Left ventricle myocardium inferior (tissue), 1 donor: ENCODE measurements at places on chromosomes 1 and 21. TPM values are rescaled to one million over a fixed set of nuclear protein-coding genes. Genes with fewer than 3 reads are reported as not detected.

DNA sequence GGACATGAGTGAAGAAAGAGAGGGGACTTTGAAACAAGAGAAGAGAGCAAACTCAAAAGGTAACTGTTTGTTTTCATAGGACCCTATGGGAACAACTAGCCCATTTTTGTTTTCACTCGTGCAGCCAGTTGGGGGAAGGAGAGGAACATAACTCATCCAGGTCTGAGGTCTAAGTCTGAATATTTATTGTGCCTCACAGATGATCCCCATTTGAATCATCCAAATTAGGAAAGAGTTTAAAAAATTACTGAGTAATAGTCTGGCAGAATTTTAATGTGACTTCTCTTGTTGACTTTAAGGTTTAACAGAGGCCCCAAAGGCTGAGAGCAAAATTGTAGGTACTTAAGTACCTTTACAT is 10.4 kb upstream of the TSPAN2 start:
- peak overlapping the region; percentile 47 for H3K4me3 ChIP-seq
- peak overlapping the region; percentile 33 for H3K27ac ChIP-seq
- DNase-seq, result no peak
- no peaks in the 10 kb centered on the region for H3K36me3 ChIP-seq

DNA sequence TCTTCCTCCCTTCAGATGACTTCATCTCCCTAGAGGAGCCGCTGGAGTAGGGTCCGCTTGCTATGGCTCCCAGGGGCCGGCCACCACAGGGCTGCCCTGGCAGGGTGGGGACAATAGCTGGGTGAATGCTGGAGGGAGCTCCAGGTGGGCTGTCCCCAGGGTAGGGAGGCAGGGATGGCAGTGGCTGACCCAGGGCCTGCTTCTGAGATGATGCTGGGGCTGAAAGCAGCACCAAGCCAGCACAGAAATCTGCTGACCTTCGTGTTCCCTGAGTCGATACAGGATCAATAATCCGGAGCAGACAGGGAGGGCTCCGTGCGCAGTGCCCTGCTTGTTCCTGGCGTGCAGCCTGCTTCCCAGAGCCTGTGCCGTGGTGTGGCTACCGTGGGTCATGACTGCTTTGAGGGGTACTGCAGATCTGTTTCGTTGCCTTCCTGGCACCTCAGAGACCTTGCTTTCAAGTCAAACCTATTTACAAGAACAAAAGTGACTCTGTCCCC is 34.0 kb downstream of the TFF3 start:
- no peak overlapping the region for H3K27ac ChIP-seq
- H3K36me3 ChIP-seq, result peaks cover 53% of the 10 kb centered on the region
- no peak overlapping the region for H3K4me3 ChIP-seq

DNA sequence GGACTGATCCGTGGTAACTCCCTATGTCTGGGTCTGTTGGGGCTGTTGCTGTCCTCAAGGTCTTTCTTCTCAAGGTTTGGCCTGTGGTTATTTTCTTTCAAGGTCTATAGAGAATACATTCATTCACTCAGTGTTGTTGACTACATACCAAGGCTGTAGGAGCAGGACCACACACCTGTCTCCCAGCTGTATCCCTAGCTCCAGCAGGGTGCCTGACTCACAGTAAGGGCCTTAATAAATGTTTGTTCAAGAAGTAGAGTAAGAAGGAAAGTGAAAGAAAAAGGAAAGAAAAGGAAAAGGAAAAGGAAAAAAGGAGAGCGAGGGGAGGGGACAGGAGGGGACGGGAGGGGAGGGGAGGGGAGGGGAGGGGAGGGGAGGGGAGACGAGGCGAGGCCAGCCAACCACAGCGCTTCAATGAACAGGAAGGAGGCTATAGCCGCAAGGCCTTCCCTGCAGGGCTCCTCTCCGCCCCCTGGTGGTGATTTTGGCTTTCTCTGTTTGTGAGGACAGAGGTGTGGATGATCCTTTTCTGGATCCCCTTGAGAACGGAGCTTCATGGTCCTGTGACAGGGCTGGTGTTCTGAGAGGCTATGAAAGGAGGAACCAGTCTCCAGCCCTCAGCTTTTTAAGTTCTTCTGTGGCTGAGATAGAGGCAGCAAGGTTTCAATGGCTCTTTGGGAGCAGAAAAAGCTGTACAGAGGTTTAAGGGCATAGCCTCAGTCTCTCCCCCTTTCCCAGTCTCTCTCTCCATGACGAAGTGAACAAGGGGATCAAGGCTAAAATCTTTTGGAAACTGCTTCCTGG is 30.6 kb upstream of the LCE5A start:
- no peaks in the 10 kb centered on the region for H3K4me1 ChIP-seq
- no peak overlapping the region for H3K4me3 ChIP-seq
- H3K27me3 ChIP-seq, result peaks cover 1% of the 10 kb centered on the region
- peak; percentile 30 for DNase-seq

The TINAGL1 gene
- total RNA-seq, result 223 TPM

The F13B gene
- not detected for total RNA-seq

GRCh38 chr1:235017719-235018118 is 110.9 kb downstream of the TOMM20 start:
- no peak overlapping the region for H3K4me3 ChIP-seq
- no peaks in the 10 kb centered on the region for H3K27me3 ChIP-seq
- peaks cover 5% of the 10 kb centered on the region for H3K4me1 ChIP-seq
- no peaks in the 10 kb centered on the region for H3K36me3 ChIP-seq
- no peak overlapping the region for H3K27ac ChIP-seq

- no peaks in the 10 kb centered on the region for H3K36me3 ChIP-seq
- H3K4me3 ChIP-seq, result no peak overlapping the region
- H3K4me1 ChIP-seq, result no peaks in the 10 kb centered on the region
- no peaks in the 10 kb centered on the region for H3K27me3 ChIP-seq
These were observed 79.4 kb downstream of the TGFB2 start for GRCh38 chr1:218424502-218424901.

GRCh38 chr1:29628190-29628589 is 391.9 kb downstream of the PTPRU start:
- no peak overlapping the region for H3K4me3 ChIP-seq
- no peaks in the 10 kb centered on the region for H3K4me1 ChIP-seq
- peaks cover 62% of the 10 kb centered on the region for H3K27me3 ChIP-seq
- H3K36me3 ChIP-seq, result no peaks in the 10 kb centered on the region

DNA sequence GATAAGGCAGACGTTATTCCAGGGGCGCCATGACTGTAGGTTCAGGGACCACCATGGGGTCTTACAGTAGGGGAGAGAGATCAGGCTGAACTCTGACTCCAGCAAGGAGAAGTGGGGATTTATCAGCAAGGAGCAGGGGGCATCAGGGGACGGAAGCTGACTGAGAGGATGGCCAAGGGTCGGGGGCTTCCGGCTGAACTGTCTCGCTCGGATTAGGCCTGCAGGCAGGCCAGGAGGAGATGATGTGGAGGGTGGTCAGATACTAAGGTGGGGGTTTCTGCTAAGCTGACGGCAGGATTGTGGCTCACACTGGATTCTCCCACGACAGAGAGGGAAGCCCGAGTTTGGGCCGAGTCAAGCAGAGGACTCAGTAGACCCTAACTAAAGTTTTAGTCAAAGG is 186.9 kb upstream of the VAMP3 start:
- peaks cover 27% of the 10 kb centered on the region for H3K4me1 ChIP-seq
- no peak overlapping the region for H3K27ac ChIP-seq
- no peak for DNase-seq
- H3K36me3 ChIP-seq, result no peaks in the 10 kb centered on the region

DNA sequence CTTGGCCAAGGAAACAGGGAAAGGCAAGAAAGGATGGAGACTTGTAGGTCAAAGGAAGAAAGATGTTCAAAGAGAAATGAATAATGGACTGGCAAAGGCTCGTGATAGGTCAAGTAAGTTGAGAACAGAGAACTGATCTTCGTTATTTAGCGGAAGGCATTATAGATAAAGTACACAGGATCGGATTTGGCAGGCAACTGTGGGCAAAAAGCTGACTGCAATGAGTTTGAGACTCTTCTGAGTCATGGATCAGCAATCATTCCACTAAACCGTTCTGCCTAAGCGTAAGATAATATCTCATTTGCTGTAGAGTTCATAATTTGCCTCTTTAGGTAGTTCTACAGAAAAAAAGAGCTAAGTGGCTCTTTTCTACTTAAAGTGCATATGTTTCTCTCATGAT is 34.1 kb downstream of the KRTAP21-3 start:
- no peak for DNase-seq
- no peak overlapping the region for H3K27ac ChIP-seq
- no peak overlapping the region for H3K4me3 ChIP-seq
- no peaks in the 10 kb centered on the region for H3K27me3 ChIP-seq
- no peaks in the 10 kb centered on the region for H3K36me3 ChIP-seq
- H3K4me1 ChIP-seq, result no peaks in the 10 kb centered on the region

The KRTAP13-2 gene
- total RNA-seq, result not detected

The SYPL2 gene
- 25.3 TPM for total RNA-seq

GRCh38 chr1:24639881-24640280 is 3.2 kb upstream of the SRRM1 start:
- no peak overlapping the region for H3K27ac ChIP-seq
- H3K4me1 ChIP-seq, result peaks cover 33% of the 10 kb centered on the region
- no peaks in the 10 kb centered on the region for H3K36me3 ChIP-seq
- no peak overlapping the region for H3K4me3 ChIP-seq
- no peak for DNase-seq

The DMBX1 gene
- total RNA-seq, result not detected

GRCh38 chr1:198929961-198930599 is 291.2 kb downstream of the PTPRC start:
- H3K4me1 ChIP-seq, result peaks cover 61% of the 10 kb centered on the region
- no peaks in the 10 kb centered on the region for H3K27me3 ChIP-seq
- H3K4me3 ChIP-seq, result peak overlapping the region; percentile 52
- no peak for DNase-seq

The ZNF496 gene
- total RNA-seq, result 12.8 TPM

The PCBP3 gene
- total RNA-seq, result 2.9 TPM

GRCh38 chr1:91700771-91701471 is 185.0 kb downstream of the TGFBR3 start:
- H3K27me3 ChIP-seq, result no peaks in the 10 kb centered on the region
- no peak overlapping the region for H3K4me3 ChIP-seq
- no peaks in the 10 kb centered on the region for H3K36me3 ChIP-seq
- H3K27ac ChIP-seq, result peak overlapping the region; percentile 58
- peaks cover 74% of the 10 kb centered on the region for H3K4me1 ChIP-seq
- DNase-seq, result no peak

DNA sequence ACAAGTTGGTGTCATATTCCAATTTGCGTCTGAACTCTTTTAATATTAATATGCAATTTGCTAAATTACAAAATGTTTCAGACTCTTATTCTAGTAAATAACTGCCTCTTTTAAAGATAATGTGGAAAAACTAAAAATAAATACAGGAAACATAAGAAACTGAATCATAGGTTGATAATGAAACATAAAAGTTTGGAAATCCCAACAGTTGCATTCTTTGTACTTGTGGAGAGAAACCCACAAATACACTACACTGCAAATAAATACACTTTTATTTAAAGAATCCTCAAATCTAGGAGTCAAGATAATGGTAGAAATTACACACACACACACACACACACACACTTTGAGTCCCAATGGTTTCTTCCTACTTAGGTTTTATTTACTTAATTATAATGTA is 5.2 kb downstream of the BRINP3 start:
- peaks cover 45% of the 10 kb centered on the region for H3K27me3 ChIP-seq
- no peaks in the 10 kb centered on the region for H3K4me1 ChIP-seq
- no peak for DNase-seq
- H3K4me3 ChIP-seq, result no peak overlapping the region
- H3K36me3 ChIP-seq, result no peaks in the 10 kb centered on the region

The PEAR1 gene
- 7.1 TPM for total RNA-seq

The CFAP141 gene
- not detected for total RNA-seq

The TRIM45 gene
- 13.0 TPM for total RNA-seq

- H3K27ac ChIP-seq, result no peak overlapping the region
- peaks cover 37% of the 10 kb centered on the region for H3K27me3 ChIP-seq
- H3K4me3 ChIP-seq, result no peak overlapping the region
- no peaks in the 10 kb centered on the region for H3K36me3 ChIP-seq
These were observed 41.4 kb upstream of the ACOT11 start for GRCh38 chr1:54506594-54506993.

The GPR25 gene
- total RNA-seq, result not detected

The ZSWIM5 gene
- total RNA-seq, result 0.93 TPM

GRCh38 chr1:238252033-238252802 is 361.5 kb upstream of the ZP4 start:
- no peaks in the 10 kb centered on the region for H3K36me3 ChIP-seq
- no peaks in the 10 kb centered on the region for H3K4me1 ChIP-seq
- no peaks in the 10 kb centered on the region for H3K27me3 ChIP-seq
- H3K4me3 ChIP-seq, result no peak overlapping the region

The S100A7 gene
- not detected for total RNA-seq

The ZNF670 gene
- total RNA-seq, result 1.5 TPM

The GOLT1A gene
- not detected for total RNA-seq

GRCh38 chr1:160428655-160429054 is 28.3 kb downstream of the VANGL2 start:
- no peaks in the 10 kb centered on the region for H3K27me3 ChIP-seq
- peaks cover 4% of the 10 kb centered on the region for H3K36me3 ChIP-seq
- H3K27ac ChIP-seq, result peak overlapping the region; percentile 6

DNA sequence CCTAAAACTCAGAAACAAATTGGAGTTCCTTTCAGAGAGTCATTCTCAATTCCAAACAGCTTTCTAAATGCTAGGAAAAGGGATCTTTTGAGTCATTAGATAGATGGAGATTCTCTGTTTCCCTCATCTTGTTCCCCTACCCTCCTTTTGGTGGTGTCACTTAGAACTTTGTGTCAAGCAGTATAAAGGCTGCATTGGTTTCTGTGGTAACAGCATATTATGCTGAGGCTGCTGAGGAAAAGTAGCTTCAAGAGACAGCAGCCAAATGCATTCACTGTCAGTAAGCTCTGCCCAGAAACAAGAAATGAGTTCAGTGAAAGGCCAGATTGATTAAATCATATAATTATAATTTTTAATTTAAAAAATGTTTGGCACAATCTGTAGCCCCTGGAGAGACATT is 144.1 kb downstream of the LRRC40 start:
- DNase-seq, result no peak

DNA sequence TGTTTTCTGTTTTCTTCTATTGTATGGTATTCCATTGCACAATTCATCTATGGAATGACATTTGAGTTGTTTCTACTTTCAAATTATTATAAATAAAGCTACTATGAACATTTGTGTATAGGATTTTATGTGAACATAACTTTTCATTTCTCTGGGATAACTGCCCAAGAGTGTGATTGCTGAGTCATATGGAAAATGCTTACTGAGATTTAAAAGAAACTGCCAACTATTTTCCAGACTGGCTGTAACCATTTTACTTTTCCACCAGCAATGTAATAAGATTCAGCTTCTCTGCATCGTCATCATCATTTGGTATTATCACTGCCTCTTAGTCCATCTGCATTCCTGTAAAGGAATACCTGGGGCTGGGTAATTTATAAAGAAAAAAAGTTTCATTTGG is 779.6 kb upstream of the PRMT6 start:
- no peak overlapping the region for H3K4me3 ChIP-seq
- no peaks in the 10 kb centered on the region for H3K36me3 ChIP-seq
- no peaks in the 10 kb centered on the region for H3K27me3 ChIP-seq
- no peak overlapping the region for H3K27ac ChIP-seq

- peaks cover 32% of the 10 kb centered on the region for H3K4me1 ChIP-seq
- DNase-seq, result no peak
- H3K4me3 ChIP-seq, result no peak overlapping the region
- H3K27me3 ChIP-seq, result peaks cover 28% of the 10 kb centered on the region
- no peaks in the 10 kb centered on the region for H3K36me3 ChIP-seq
These were observed 2.3 kb upstream of the CCSAP start for GRCh38 chr1:229344937-229345684.

The FNDC10 gene
- total RNA-seq, result 3.6 TPM
